ENCODE measurements at places on chromosomes 11 and 22.
A peak's percentile ranks its signal among the peaks of the same experiment; 100 is the strongest.

DNA sequence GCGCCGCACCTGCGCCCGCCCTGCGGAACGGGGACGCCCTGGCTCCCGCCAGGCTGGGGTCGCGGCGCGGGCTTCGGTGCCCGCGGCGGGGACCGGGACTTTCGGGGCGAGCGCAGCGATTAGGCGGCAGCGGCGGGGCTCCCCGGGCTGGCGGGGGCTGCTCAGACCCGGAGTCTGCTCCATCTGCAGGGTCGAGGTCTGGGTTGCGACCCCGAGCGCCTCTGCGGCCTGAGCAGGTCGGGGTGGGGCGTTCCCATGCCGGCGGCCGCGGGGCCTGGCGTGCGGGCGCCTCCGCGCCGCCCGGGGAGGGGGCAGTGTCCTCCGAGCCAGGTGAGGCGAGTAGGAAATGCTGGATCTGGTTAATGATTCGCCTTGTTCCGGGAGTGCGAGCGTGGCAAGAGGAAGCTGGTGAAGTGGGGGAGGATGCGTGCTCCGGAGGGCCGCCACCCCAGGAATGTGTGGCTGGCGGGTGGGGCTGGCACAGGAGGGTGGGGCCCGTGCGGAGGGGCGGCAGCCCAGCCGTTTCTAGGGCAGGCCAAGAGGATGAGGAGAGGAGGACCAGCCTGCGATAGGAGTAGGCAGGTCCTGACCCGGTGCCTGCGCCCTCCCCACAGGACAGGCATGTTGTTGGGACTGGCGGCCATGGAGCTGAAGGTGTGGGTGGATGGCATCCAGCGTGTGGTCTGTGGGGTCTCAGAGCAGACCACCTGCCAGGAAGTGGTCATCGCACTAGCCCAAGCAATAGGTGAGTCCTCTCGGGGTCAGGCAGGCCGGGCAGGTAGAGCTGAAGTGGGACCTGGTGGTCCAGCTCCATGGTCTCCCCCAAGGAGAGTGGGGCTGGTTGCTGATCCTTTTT, 606 bp downstream of the RASSF7 start:
- DNase-seq = no peak

GRCh38 chr11:35316161-35316560, 103.2 kb downstream of the SLC1A2 start:
- DNase-seq = no peak

DNA sequence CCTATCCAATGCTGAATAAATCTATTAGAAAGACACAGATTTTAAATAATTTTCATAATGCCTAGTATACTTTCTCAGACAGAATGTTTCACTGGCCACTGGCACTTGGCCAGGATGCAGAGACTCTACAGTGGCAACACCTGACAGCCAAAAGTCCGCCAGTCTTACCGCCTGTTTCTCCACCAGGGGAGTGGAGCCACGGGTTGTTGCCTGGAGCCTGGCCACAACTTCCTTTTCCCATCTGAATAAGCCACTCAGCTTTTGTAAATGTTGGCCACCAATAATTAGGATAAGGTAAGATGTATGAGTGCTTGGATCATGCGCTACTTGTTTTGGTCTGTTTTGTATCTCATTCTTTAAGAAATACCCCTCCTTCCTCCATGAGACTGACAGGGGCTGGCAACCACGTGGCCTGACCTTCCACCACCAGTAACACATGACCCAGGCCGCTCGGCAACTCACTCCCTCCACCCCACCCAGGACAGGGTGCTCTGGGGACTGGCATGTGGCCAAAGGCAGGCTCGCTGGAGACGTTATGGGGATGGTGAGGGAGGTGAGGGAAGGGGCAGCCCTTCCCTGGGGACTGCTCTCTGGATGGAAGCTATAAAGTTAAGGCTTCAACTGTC, 93.0 kb upstream of the BID start:
- no peak for DNase-seq

DNA sequence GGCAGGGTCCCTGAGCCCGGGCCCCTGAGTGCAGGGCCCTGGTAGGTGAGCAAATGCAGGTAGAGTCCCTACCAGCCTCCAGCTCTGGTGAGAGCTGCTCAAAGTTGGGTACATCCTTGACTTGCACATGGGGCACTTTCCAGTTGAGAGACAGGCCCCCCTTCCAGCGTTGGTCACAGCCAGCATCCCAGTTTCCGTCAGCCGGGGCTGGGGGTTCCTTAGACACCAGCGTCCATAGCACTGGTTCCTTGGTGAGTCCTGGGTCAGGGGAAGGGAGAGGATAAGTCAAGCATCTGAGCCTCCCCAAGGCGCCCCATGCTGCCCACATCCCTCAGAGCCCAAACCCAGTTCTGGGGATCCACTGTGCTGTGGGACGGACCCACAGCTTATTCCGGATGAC, 5.6 kb downstream of the PNPLA5 start:
- no peak for DNase-seq

DNA sequence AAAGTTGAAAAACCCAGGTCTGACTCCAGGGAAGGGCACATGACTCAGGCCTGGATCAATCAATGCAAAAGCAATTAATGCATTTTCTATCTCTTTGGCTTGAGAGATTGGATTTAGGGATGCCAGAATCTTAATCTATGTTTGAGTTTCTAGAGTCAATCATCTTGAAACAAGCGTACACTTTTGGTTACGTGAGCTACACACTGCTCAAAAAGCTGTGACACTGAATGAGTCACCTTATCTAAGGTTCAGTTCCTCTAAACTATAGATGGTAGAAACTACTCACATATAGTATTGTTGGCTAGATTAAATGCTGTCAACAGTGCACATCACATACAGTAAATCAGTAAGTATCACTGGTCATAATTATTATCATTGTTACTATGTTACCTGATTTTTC, 24.2 kb downstream of the MRE11 start:
- no peak for DNase-seq

DNA sequence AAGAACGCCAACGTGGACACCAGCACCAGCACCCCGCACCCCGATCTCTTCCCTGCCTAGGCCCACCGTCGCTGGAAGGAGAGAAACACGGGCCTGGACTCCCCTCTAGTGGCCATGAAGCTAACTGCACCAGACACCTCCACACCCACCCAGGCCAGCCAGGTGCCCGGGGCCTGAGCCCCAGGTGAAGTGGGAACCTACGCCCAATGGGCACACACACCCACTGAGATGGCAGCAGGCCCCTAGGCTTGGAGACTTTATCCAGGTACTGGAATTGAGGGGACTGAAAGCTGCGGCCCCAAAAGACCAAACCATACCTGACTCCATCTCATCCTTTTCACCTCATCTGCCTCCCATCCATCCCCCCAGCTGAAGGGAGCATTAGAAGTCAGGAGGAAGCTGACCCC, 81.0 kb downstream of the BUD13 start:
- peak; percentile 62 for DNase-seq

GRCh38 chr11:116733969-116734508, 38.7 kb downstream of the BUD13 start:
- no peak for DNase-seq

Data from NCI-H2171 (cell line).